Brain (organoid and tissue), 16 donors: ENCODE measurements at places on chromosomes 4 and X.

GRCh38 chr4:181685461-181685860 is 557.7 kb upstream of the TENM3 start:
- no peak for DNase-seq

DNA sequence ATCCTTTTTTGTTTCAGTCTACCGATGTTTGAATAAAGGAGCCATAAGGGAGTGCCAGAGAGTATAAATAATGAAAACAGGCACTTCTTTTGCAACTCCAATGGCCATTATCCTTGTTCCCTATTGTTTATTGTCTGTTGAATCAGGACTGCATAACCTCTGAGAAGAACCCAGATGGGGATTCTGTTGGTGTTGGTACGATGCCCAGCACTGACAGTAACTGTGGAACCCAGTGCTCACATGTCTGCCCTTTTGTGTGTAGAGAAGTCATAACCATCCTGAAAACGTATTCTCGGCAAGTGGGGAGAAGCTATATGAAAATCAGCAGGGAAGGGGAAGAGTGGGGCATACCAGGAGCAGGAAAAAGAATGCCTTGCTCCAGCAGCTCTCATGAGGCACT is 195.1 kb upstream of the EDNRA start:
- no peak for DNase-seq

GRCh38 chrX:32480019-32480418 is 731.3 kb downstream of the DMD start:
- no peak for DNase-seq

- no peak for DNase-seq
Observed at GRCh38 chrX:139766545-139766983, 58.6 kb upstream of the MCF2 start.

DNA sequence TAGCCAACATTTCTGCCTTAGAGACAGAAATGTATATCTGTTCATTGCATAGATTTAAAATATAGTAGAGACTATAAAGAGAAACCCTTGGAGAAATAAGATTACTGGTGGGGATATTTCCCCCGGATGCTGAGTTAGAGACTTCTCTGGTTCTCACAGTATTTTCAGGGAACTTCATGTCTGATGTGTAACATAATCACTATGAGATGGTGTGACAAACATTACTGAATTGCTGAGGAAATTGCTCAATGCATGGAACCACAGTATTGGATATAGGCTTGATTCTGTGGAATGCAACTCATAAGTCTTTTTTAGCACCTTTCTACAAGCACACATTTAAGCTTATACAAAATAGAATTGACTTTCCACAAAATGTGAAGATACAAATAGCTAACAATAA is 152.7 kb downstream of the SOWAHB start:
- DNase-seq: peak; percentile 70

DNA sequence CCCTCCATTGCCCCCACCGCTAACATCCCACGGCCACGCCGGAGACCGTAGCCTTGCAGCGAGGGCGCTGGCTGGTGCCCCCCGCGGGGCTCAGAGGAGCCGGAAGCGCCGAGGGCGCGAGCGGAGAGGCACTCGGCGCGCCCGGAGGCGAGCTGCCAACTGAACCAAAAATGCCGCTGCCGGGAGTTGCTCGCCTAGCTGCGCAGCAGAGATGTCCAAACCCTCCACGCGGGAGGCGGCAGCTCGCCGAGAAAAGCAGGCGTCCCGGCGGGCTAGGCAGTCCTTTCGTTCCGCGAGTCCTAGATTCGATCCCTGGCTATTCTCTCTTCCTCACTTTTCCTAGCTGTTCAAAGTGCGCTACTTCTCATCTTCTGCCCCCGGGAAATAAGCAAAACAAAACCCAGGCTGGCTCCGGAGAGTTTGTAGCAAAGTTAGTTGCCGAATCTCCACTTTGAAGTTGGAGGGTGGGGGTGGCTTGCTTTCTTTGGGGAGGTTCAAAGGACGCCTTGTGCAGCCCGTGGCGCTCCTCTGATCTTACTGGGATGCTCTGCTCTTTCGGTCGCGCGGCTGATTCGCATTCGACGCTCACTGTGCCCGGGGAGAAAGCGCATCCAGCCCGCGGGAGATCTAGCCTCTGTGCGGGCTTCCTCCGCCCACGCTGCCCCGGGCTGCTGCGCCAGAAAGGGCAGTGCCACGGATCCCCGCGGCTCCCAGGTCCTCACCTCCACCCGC is 723 bp downstream of the NKX6-1 start:
- DNase-seq: no peak

DNA sequence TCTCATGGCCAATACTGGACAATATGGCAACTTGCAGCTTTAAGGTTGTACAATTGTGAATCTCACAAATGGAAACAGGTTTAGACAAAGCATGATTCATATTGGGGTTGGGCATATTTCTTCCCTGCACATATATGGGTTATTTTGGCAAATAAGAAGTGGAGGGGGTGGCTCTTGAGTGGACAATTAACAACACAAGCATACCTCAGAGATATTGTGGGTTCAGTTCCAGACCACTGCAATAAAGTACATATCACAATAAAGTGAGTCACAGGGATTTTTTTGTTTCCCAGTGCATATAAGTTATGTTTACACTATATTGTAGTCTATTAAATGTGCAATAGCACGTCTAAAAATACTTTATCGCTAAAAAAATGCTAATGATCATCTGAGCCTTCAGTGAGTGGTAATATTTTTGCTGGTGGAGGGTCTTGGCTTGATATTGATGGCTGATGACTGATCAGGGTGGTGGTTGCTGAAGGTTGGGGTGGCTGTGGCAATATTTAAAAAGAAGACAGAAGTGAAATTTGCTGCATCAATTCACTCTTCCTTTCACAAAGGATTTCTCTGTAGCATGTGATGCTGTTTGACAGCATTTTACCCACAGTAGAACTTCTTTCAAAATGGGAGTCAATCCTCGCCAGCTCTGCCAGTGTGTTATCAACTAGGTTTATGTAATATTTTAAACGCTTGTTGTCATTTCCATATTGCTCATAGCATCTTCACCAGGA is 50.5 kb upstream of the OGT start:
- DNase-seq: no peak

DNA sequence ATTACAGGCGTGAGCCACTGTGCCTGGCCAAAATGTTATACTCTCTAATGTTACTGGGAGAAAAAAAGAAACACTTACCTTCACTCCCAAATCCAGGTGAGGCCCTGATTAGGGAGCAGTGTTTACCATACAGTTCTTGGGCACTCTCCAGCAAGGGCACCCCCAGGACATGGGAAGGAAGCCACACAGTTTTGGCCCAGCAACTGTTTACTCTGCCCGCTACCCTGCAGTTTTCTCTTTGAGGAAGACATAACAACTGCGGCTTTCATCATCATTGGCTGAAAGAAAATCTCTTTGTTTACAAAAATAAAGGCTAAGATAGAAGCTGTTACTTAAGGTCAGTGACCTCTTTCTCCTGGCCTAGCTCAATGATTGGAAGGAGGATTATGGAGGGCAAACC is 145.5 kb upstream of the DUSP21 start:
- no peak for DNase-seq

DNA sequence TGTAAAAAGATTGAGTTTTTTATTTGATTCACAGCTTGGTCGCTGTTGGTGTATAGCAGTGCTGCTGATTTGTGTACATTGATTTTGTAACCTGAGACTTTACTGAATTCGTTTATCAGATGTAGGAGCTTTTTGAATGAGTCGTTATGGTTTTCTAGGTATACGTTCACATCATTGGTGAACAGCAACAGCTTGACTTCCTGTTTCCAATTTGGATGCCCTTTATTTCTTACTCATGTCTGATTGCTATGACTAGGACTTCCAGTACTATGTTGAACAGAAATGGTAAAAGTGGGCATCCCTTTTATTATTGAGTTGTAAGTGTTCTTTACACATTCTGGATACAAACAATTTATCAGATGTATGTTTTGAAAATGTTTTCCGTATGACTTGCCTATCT is 76.0 kb downstream of the ADGRG4 start:
- DNase-seq: no peak

- DNase-seq: no peak
Observed at GRCh38 chrX:114162068-114162735, 421.7 kb upstream of the HTR2C start.

DNA sequence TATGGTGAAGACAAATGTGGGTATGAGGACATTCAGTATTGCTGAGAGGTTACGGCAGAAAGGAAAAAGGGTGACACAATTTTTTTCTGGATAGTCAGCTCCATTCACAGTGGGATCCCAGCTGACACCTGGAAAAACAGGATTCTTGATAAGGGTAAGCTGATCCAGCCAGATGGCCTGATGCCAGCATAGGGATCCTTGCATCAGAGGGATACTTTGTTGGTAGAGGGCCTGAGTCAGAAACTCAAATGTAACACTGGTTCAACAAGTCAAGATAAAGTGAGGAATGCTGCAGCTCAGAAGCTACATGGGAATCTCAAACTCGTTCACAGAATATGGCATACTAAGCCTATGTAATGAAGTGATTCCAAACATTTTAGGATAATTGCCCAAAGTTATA is 726.7 kb downstream of the C4orf33 start:
- no peak for DNase-seq

- DNase-seq: no peak
Observed at GRCh38 chrX:143306991-143307937, 210.0 kb downstream of the SPANXN3 start.

- no peak for DNase-seq
Observed at GRCh38 chr4:1502976-1503375, 96.7 kb upstream of the NKX1-1 start.

GRCh38 chr4:77040854-77041725 is 34.7 kb downstream of the CCNI start:
- no peak for DNase-seq

- no peak for DNase-seq
Observed at GRCh38 chr4:159447296-159447695, 344.4 kb downstream of the RAPGEF2 start.

GRCh38 chrX:38082309-38082708 is 76.0 kb downstream of the SYTL5 start:
- DNase-seq: no peak

GRCh38 chr4:179530958-179531357 is 2088.7 kb upstream of the AGA start:
- DNase-seq: peak; percentile 69

DNA sequence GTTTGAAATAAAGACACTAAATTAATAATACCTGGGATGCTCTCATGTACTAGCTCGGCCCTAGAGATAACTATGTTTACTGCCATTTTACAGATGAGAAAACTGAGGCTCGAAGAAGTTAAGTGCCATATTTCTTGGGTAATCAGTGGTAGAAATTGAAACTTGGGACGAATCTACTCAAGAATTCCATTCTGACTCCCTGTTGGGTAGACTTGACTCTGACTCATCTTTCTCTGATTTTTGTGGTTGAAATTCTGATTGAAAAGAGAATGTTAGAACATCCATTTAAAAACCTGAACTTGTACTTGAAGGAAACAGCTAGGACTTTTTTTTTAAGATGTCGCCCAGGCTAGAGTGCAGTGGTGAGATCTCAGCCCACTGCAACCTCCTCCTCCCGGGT is 50.1 kb upstream of the NSUN7 start:
- DNase-seq: no peak

DNA sequence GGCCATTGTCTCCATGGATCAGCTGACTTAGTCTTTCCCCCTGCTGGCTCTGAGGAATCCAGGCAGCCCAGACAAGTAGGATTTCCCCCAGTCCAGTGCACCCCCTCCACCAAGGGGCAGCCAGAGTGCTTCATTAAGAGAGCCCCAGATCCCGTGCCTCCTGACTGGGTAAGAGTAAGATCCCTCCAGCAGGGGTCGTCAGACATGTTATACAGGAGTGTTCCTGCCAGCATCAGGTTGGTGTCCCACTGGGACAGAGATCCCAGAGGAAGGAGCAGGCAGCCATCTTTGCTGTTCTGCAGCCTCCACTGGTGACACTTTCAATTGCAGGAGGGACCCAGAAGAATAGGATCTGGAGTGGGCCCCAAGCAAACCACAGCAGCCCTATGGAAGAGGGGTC is 29.0 kb upstream of the INPP4B start:
- no peak for DNase-seq

DNA sequence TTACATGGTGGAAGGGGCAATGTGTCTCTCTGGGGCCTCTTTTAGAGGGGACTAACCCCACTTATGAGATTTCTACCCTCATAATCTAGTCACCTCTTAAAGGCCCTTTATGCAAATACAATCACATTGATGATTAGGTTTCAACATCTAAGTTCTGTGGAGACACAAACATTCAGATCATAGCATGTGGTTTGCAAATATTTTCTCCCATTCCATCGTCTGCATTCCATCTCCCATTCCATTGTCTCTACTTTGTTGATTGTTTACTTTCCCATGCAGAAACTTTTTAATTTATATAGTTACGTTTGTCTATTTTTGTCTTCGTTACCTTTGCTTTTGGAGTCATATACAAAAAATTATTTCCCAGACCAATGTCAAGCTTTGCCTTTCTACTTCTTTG is 927.5 kb upstream of the INTU start:
- DNase-seq: no peak

- no peak for DNase-seq
Observed at GRCh38 chrX:52280812-52281211, 88.0 kb upstream of the XAGE2 start.

GRCh38 chr4:96305030-96305429 is 465.1 kb downstream of the PDHA2 start:
- DNase-seq: no peak

DNA sequence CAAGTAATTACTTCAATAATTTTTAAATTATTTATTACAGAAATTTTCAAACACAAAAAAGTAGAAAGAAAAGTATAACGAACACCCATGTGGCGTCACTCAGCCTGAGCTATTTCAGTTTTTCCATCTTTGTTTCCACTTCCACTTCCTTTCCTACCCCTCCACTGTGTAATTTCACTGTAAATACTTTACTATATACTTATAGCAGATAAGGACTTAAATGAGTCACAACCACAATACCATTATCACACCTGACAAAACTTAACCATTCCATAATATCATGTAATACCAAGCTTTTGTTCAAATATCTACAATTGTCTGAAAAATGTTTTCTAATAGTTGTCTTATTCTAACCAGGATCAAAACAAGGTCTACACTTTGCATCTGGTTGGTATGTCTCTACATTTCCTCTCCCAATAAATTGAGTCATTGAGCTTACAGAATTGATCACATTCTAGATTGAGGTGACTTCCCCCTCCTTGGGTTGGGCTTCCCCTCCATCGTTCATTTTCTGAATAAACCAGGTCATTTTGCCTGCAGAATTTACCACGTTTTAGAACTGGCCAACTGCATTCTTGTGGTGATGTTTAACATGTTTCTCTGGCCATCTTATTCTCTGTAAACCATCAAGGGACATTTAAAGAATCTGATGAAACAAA is 48.7 kb downstream of the ATP10D start:
- DNase-seq: no peak
